GF-D8 (cell line): ENCODE measurements at places on chromosomes 12 and 14.

DNA sequence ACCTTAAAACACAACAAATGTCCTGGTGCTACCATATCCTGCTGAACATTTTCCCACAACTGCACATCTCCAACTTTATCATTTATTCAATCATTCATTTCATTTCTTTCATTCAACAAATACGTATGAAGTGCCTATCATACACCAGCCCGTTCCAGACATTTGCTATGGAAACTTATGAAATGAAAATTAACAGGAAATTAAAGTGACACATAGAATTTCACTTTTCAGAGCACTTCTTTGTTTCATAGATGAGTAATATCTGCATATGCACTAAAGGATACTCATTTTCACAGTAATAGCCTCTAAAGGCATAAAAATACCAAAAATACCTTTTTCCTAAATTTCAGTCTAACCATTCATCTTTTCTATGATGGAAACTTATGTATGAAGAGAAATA is 12.6 kb downstream of the CNIH1 start:
- DNase-seq, result no peak

- DNase-seq, result no peak
Measured at GRCh38 chr14:83294941-83295340, 1761.3 kb upstream of the SEL1L start.

GRCh38 chr12:111532751-111533150 is 66.4 kb downstream of the ATXN2 start:
- DNase-seq, result no peak

DNA sequence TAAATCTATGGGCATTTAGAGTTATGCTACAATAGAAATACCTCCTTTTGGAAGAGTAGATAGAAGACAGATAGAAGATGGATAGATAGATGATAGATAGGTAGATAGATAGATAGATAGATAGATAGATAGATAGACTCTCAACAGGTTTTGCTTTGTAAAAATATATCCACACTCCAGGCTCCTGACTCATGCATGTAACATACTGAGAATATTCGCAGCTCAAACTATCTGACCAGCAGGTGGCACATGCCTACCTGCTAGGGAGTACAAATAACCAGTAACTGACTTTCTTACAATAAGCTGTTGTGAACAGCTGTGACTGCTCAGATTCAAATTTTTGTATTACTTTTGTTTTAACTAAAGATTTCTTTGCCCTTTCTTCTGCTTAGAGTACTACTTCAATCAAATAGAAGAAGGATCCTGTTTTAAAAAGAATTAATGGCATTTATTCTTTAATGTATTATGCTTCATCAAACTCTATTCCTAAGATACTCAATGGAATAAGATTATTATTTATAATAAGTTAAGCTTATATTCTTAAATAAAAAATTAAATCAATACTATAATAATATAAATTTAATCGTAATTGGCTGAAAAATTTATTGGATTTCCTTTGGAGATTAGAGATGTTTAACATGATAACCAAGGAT is 15.8 kb upstream of the CPNE8 start:
- DNase-seq, result peak; percentile 37

- no peak for DNase-seq
Measured at GRCh38 chr12:56775638-56776037, 12.5 kb downstream of the HSD17B6 start.

- no peak for DNase-seq
Measured at GRCh38 chr12:117020536-117021220, 78.5 kb downstream of the TESC start.

- no peak for DNase-seq
Measured at GRCh38 chr12:31353750-31354708, 28.1 kb upstream of the SINHCAF start.
